Uterus (tissue), 4 donors: ENCODE measurements at places on chromosomes 4 and X. TPM values are rescaled to one million over a fixed set of nuclear protein-coding genes. Genes with fewer than 3 reads are reported as not detected.

- no peak for DNase-seq
Measured at GRCh38 chr4:65508168-65508567, 162.1 kb downstream of the EPHA5 start.

The NKX6-1 gene
- total RNA-seq = not detected

The COL25A1 gene
- total RNA-seq = 41.1 TPM

DNA sequence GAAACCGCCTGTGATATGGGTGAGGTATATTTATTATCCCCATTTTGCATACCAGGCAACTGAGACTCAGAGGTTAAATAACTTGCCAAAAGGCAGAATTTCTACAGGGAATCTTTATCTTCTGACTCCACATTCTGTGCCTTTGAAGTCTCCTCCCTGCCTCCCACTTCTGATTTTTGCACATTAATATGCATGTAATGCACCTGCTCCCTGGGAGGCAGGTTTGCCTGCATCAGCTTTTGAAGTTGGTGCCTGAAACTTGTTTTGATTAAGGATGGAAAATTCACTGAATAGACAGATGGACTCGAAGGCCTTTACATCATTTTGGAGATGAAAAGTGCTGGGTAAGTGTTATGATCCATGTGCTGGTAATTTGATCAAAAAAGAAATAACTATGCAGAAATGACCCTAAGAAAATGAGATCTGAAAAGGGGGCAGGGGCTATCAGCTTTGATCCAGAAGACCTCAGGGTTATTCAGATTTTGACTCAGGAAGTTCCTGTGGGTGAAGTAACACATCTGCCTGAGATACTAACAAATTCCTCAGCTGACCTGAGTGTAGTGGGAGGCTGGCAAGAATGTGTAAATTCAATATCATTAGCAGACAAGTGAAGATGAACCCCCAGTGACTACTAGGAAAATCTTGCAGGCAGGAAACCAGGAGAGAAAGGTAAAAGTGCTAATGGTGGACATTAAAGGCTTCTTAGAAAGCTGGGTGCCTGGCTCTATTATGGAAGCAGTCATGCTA is 167.5 kb upstream of the BOD1L1 start:
- DNase-seq = no peak

DNA sequence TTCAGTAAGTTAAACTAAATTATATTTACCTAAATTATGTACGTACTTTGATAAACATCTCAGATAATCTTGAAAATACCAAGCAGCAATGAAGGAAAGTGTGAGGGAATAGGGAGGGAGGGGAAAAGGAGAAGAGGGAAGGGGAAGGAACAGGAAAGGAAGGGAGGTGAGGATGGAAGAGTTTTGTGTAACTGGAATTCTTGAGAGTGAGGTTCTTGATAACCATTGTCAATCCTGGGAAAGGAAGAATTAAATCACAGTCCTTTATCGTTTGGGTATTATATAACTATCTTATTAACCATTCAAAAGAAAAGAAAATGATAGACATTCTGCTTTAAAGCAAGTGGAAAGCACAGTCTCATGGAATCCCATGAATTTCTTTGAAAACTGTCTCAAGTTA is 795.0 kb downstream of the CCSER1 start:
- no peak for DNase-seq

DNA sequence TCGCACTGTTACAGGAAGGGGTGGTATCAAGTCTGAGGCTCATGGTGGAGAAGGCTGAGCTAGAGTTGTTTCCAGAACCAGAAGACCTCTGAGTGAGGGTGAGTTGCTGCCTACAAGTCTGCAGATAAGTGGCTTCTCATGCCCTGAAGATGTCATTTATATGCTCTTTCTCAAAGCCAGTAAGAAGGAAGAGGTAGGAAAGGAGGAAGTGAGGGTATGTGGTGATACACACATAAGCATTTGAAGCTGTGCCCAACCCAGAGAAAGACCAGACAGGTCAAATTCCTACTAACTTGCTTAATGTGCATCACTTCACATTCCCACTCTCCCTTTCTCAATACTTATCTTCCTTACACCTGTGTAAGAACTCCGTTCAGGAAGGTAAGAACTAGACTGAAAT is at the start of gene PPBP:
Gene PPBP (minus strand): TSS at position 130 of the 400 bp plus-strand sequence. CDS start 87 bp downstream, at position 43.
- DNase-seq = no peak

- no peak for DNase-seq
Measured at GRCh38 chr4:185540487-185541120, 5.3 kb upstream of the PDLIM3 start.

DNA sequence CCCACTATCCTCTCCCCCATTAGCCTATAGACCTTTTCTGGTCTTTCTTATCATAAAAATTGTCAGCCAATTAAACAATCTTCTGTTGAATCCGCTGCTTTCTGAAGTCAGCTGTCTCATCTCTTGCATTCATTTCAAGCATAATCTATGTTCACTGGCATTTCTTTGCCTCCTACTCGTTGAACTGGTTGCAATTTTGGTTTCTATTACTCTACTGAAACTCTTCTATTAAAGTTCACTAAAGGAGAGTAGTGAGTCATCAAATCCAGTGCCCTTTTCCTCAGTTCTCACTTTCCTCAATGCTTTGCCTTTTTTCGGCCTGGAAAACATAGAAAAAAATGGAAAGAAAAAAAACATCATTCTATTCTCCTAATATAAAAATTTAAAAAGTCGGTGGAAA is 23.9 kb upstream of the CXCL13 start:
- DNase-seq = no peak

GRCh38 chrX:149392921-149393320 is 112.2 kb downstream of the IDS start:
- no peak for DNase-seq

The KLHL34 gene
- total RNA-seq = 0.21 TPM

GRCh38 chr4:168979338-168979737 is 30.7 kb downstream of the CBR4 start:
- DNase-seq = no peak

- no peak for DNase-seq
Measured at GRCh38 chrX:103549916-103550315, 30.6 kb upstream of the RAB40A start.

- DNase-seq = no peak
Measured at GRCh38 chr4:128060121-128060698, 902 bp upstream of the LARP1B start.

DNA sequence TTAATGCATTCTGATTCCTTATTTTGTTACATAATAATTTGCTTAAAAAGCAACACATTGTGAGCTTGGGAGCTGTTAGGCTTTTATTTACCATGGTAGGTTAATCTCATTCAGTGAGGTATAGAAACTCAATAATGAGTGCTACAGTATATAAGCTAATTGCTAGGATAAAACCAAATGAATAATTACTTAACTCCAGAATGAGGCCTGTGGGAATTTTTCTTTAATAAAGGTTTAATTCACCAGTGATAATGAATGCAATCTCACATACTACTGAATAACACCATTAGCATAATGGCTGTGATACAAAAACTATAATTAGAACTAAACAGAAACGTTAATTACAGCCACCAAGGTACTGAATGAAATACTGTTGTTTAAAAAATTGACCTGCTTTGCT is 326.3 kb downstream of the IQCM start:
- DNase-seq = no peak

DNA sequence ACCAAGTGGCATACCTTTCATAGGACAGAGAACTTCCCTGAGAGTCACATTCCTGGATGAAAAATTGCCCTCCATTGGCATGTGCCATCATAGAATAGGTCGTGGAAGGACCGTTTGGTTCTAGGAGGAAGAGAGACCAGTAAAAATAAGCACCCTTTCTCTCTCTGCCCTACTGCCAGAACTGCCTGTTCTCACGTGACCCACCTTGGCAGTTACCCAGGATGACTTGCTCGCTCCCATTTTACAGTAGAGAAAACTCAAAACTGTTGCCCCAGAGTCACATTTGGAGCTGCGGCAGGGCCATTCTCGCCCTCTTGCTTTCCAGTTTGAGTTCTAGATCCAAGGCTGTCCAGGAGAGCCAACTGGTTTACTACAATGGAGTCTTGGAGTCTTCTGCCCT is 1.1 kb upstream of the NLGN3 start:
- peak; percentile 54 for DNase-seq

The SRPX gene
- 141 TPM for total RNA-seq

- DNase-seq = no peak
Measured at GRCh38 chrX:152647978-152648377, 10.3 kb downstream of the GABRQ start.

DNA sequence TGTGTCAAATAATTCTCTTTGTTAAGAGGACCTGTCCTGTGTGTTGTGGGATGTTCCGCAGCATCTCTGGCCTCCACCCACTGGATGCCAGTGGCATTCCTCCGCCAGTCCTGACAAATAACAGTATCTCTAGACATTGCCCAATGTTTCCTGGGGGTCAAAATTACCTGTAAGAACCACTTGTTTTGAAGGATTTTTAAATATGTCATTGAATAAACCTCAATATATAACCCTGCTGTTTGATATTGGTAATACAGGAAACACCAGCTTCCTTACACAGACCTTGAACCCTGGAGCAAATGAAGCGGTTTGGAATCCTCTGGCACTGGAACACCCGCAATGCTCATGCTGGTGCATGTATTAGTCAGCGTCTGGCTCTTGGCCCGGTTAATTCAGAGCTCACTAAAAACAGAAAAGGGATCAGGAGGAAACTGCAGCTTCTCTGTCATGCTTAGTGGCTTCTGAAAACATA is 101.3 kb downstream of the TBL1X start:
- peak; percentile 67 for DNase-seq

GRCh38 chr4:11729548-11729947 is 300.9 kb upstream of the HS3ST1 start:
- DNase-seq = no peak

The RBM46 gene
- total RNA-seq = not detected

GRCh38 chrX:41116948-41117347 is 31.7 kb downstream of the USP9X start:
- no peak for DNase-seq
